IMR-90 (cell line): ENCODE measurements at places on chromosomes 13 and 19. TPM values are rescaled to one million over a fixed set of nuclear protein-coding genes. Genes with fewer than 3 reads are reported as not detected.

Gene TMEM91
- polyA plus RNA-seq: 4.8 and 5.5 TPM in 2 replicates

Gene RFPL4A
- 0.07 TPM in 1 of 2 replicates, not detected in the other for polyA plus RNA-seq

Gene ELSPBP1
- not detected in 2 replicates for polyA plus RNA-seq

GRCh38 chr13:27362064-27362751 lies 62.2 kb upstream of the GTF3A start:
- peak; percentile 71 for DNase-seq

DNA sequence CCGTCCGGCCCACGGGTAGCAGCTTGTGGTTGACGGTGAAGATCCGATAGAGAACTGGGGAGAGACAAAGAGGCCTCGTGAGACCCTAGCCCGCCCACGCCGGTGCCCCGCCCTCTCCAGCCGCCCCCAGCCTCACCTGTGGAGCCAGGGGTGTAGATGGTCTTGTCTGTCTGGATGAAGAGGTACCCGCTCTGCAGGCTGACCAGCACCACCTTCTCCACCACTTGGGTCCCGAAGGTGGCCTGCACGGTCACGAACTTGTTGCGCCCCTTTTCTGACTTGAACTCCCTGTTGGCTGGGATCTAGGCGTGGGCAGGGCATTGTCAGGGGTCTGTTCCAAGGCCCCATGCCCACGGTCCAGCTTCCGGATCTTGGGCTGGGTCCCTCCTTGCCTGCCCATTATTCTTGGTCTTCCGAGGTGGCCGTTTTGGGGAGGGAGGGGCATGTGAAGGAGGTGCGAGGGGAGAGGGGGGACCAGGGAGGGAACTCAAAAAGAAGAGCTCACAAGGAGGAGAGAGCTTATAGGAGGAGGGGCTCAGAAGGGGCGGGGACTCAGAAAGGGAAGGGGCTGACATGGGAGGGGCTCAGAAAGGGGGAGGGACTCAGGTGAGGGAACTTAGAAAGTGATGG lies 2.2 kb downstream of the C3 start:
- DNase-seq: no peak

- peak; percentile 54 for DNase-seq
Observed at GRCh38 chr13:114248011-114248410, 13.3 kb downstream of the CDC16 start.
